Amygdala (tissue), 56 donors: ENCODE measurements at places on chromosomes 6 and 20.

DNA sequence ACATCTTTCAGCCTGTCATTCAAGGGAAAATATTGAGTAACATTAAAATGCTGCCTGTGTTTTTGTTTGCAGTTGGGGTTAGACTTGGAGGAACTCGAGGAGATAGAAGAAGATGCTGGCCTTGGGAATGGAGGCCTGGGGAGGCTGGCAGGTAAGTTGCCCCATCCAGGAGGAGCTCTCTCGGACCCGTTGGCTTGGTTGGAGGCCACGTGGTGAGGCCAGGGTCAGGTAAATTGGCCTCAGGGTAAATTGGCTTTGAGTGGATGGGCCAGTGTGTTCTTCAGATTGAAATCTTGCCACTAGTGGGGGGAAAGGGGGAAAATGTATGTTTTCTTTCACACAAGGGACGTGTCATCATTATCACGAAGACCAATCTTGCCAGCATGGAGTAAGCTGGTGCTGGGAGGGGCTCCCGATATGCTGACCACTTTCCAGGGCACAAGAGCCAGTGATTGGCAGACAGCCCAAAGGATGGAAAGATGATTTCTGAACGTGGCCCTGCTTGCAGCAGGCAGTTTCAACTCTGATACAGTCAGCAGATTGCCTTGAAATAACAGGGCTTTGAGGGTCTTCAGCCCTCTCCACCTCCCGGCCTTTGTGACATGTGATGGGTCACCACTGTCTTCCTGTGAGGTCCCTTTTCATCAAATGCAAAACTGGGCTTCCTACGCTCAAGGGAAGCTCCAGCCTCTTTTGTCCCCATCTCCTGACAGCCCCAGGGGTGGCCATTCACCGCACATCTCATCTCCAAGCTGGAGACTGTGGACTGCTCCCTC is 21.4 kb downstream of the PYGB start:
- DNase-seq: no peak

- DNase-seq: peak; percentile 7
Measured at GRCh38 chr20:3420211-3420707, 12.8 kb upstream of the DNAAF9 start.

- no peak for DNase-seq
Measured at GRCh38 chr6:131949620-131949908, 1.6 kb downstream of the CCN2 start.

GRCh38 chr6:47298475-47298874 is 11.2 kb downstream of the TNFRSF21 start:
- no peak for DNase-seq

DNA sequence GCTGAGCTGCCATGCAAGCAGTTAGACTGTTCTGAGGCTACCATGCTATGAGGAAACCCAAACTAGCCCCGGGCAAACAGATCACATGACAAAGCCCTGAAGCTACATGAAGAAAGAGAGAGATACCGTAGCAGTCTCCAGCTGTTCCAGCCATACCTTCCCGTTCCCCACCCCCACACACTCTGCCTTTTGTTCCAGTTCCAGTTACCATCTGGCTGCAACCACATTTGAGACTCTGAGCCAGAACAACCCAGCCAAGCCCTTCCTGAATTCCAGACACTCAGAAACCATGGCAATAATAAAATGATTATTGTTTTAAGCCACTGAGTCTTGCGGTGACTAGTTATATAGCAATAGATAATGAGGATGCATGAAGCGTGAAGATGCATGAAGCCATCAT is 28.3 kb downstream of the RIN2 start:
- DNase-seq: no peak

DNA sequence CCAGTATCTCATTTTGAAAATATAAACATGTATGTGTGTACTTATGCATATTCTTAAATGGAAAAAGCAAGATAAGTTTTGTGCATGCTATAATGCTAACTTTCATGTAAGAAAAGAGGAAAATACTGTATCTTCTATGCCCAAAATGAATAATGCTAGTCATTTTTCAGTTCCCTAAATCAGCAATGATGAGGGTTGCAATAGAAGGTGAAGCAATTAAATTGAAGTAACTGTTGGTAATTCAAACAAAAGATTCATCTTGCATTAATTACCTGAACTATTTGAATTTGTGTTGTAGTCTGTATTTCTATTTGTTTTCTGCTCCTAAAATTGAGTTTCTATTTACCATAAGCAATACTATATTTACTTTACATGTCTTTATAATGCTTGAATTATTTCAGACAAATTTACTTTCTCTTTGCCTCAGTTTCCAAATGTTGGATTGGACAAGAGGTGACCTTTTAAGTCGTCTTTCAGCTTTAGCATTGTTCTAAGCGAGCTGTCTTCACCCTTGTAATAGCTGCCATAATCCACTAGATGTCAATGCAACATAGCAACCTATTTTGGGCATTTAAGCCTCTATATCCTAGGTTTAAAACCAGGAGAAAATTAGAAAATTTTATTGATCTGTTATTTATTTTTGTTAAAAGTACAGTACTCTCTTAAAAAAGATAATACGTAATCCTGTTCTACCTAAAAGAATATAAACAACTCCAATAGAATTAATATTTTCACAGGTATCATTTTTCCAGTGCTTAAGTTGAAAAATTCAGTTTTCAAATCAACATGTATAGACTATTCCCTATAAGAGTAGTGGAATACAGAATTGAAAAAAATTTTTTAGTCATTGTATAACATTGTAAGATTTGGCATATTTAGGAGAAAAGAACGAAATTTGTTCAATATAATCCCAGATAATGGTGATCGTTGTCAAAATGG is 52.3 kb upstream of the IFNGR1 start:
- DNase-seq: no peak

DNA sequence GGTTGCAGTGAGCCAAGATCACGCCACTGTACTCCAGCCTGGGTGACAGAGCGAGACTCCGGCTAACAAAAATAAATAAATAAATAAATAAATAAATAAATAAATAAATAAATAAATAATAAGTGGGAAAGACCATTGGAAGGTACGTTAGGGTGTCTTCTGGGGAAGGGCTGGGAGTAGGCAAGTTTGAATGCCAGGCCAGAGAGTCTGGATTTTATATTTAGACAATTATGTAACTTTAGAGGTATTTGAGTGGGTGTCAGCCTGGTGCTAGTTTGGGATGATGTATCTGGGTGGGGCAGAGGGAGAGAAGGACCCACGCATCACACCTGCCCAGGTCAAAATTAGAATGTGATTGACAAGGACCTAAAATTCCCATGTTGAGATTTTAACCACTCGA is 108.5 kb upstream of the PRND start:
- no peak for DNase-seq

DNA sequence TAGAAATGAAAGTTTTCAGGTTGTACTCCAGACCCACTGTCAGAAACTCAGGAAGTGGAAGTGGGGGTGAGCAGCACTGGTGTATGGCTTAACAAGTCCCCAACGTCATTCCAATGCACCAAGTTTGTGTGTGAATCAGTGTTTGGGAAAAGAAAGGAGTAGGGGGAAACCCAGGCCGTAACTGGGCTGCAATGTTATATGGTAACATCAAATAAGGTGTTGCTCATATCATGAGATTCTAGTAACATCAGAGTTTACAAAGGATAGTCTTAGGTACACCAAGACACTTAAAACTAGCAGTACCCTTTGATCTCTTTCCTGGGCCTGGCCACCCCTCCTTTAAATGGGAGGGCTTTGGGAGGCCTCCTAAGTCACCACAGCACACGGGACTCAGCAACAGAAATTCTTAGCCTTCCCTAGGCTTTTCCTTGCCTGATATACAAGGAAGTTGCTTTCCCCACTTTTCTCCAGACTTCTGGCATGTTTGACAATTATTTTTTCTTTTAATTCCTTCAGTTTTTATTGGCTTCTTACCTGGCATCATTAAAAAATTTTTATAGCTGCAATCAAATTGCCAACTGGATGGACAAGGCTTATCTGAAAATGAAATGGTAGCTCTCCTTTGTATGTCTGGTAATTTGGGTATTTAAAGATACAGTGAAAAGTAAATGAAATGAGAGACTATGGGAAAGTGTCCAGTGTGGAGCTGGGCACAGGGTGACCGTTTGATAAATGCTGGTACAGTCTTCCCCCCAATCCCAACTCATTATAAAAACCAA is 15.1 kb downstream of the E2F3 start:
- no peak for DNase-seq

GRCh38 chr20:50745634-50746137 is 14.3 kb downstream of the PARD6B start:
- no peak for DNase-seq

GRCh38 chr6:100404051-100404450 is 60.7 kb downstream of the SIM1 start:
- DNase-seq: no peak

GRCh38 chr6:80540700-80541099 is 434.2 kb downstream of the BCKDHB start:
- DNase-seq: no peak

GRCh38 chr6:107419733-107420132 is 39.6 kb downstream of the PDSS2 start:
- DNase-seq: no peak

DNA sequence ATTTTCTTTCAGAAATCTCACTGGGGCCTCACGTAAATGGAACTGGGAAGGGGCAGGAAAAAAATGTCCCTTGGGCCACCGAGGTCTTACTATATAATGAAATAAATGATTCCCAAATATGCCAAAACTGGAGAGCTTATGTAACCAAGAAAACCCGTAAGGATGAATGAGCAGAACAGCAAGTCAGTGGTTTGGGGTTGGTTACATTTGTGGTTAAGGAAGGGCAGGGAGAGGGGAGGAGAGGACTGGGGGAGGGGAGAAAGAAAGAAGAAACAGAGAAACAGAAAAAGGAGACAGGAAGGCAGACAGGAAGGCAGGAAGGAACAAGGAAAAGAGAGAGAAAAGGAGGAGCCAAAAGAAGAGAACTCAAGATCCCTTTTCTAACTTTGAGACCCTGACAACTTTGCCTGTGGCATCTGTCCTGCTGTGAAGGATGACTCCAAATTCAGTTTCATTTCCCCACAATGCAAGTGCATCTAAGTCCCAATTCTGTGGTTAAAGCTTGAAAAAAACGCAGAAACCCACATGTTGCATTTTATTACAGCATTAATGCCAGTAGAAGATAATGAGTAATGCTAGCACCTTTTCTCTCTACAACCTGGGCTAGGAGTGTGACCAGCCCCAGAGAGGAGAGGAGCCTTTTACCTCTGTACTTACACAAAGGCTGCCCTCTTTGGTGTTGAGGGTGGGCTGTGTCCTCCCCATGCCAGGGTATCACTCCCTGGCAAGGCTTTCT is 10.8 kb upstream of the ARMC2 start:
- DNase-seq: no peak

DNA sequence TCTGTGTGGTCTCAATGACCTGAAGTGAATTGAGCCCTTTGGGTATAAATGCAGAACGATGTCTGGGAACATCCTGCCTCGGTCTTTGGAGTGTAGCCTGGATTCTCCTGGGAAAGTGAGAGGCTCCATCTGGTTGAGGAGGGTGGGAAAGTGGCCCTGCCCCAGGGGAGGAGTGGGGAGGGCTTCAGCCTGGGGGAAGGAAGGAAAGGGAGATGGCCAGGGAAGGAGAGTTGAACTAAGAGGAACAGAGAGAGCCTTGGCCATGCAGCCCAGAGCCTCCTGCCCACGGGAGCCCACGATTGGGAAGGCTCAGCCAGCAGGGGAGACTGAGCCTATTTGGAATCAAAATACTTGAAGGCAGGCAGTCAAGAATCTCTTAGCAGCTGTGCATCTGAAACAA is 2.3 kb upstream of the EPB41L1 start:
- DNase-seq: no peak

GRCh38 chr6:32337186-32337805 is 34.4 kb downstream of the TSBP1 start:
- no peak for DNase-seq

- no peak for DNase-seq
Measured at GRCh38 chr6:39055661-39056060, 7.1 kb downstream of the GLP1R start.

- no peak for DNase-seq
Measured at GRCh38 chr6:36826520-36827227, 12.6 kb downstream of the CPNE5 start.

- no peak for DNase-seq
Measured at GRCh38 chr20:25195962-25196785, 662 bp downstream of the ENTPD6 start.

- no peak for DNase-seq
Measured at GRCh38 chr20:37640600-37641561, 52.9 kb upstream of the CTNNBL1 start.

DNA sequence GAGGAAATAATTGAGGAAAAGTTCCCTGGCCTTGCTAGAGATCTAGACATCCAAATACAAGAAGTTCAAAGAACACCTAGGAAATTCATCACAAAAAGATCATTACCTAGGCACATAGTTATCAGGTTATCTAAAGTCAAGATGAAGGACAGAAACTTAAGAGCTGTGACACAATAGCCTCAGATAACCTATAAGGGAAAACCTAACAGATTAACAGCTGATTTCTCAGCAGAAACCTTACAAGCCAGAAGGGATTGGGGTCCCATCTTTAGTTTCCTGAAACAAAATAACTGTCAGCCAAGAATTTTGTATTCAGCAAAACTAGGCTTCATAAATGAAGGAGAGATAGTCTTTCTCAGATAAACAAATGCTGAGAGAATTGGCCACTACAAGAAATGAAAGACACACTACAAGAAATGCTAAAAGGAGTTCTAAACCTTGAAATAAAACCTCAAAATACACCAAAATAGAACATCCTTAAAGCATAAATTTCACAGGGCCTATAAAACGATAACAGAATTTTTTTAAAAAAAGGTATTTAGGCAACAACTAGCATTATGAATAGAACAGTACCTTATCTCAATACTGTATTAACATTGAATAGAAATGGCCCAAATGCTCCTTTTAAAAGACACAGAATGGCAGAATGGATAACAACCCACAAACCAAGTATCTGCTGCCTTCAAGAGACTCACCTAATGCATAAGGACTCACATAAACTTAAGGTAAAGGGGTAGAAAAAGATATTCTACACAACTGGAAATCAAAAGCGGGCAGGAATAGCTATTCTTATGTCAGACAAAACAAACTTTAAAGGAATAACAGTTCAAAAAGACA is 9.7 kb downstream of the RNGTT start:
- DNase-seq: no peak

- no peak for DNase-seq
Measured at GRCh38 chr6:128068119-128068479, 167.2 kb upstream of the THEMIS start.

- DNase-seq: no peak
Measured at GRCh38 chr6:163200289-163200688, 214.2 kb upstream of the QKI start.

- DNase-seq: no peak
Measured at GRCh38 chr6:114179411-114179810, 163.4 kb downstream of the HS3ST5 start.

- no peak for DNase-seq
Measured at GRCh38 chr6:144602523-144603180, 317.5 kb downstream of the UTRN start.

DNA sequence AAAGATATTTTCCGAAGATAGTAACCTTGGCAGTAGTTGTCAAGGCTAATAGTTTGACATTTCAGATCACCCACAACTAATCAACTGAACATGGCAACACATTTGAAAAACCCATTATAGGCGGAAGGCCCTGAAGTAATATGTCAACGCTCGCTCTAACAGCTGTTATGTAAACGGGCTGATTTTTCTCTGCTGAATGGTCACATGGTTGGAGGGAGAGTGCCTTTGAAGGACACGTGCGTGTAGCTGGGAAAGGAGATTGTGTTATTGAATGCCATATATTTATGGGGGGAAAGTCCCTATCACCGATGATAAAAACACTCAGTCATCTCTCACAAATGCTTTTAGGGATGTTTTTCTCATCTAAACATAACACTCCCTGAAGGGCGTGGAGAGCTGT is 160.0 kb upstream of the RALGAPA2 start:
- DNase-seq: no peak

- DNase-seq: peak; percentile 24
Measured at GRCh38 chr6:25490018-25490801, 161.8 kb upstream of the SCGN start.

- DNase-seq: no peak
Measured at GRCh38 chr20:17873410-17874270, 95.0 kb downstream of the SNX5 start.
